ENCODE measurements at places on chromosomes 7 and 10.

DNA sequence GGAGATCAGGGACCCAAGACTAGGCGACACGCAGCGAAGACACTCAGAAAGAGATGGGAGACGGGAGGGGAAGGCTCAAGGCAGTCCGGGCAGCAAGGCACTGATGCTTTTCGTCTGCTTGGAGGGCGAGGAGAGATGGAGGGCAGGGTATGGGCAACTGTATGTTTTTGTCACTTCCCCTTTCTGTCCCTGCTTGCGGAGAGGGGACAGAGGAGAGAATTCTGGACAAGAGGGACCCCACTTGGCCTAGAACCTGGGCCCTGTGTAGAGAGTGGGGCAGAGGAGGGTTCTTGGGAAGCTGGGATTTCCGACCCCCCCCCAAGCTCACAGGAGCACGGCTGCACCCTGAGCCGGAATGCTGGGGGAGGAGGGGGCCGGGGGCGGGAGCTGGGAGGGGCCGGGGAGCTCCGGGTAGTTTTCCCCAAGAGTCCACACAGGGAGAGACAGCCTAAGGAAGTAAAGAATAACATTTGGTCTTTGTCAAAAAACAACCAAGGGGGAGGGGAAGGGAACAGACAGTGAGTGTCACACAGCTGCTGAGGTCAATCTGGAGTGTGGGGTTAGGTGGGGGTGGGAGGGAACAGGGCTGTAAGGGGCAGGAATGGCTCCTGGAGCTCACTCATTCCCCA lies 1.8 kb downstream of the LRCH4 start:
- DNase-seq: no peak

DNA sequence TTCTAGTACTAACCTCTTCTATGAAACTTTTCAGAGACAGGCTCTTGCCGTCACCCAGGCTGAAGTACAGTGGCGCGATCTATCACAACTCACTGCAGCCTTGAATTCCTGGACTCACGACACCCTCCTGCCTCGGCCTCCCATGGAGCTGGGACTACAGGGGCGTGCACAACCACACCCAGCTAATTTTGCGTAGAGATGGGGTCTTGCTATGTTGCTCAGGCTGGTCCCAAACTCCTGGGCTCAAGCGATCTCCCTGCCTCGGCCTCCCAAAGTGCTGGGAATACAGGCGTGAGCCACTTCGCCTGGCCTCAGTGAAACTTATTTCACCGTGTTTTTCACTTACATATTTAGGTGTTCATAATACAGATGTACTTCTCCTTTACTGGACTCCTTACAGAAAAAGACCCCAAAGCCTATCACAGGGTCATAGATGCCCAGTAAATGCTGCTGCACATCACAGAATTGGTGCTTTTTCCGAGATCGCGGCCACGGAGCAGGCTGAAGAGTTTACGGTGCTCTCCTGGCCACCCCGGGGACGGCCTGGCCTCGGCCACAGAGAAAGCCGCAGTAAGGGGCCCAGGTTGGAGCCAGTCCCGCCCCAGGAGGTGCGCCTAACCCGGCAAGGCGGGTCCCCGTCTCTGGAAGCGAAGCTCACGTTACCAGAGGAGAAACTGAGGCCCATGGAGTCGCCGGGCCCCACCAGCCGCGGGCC lies 595 bp downstream of the TBL2 start:
- no peak for DNase-seq

- no peak for DNase-seq
These were observed 13.4 kb downstream of the NHLRC2 start for GRCh38 chr10:113867904-113868303.

DNA sequence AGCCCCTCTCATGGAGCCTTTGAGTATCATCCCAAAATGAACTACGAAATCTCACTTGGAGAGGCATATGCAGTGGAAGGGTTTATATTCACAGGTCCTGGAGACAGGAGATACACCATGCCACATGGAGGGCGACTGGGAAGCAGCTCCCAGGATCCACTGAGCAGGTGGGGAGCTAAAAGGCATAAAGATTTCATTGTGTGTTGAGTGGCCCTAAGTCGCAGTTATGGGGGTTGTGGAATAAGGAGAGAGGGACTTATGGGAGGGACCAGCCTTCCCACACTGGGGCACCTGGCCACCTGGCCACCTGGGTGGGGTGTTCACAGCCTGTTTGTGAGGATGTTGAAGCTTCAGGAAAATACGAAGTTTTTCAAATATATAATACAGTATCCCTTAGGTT lies 37.0 kb upstream of the CHST3 start:
- DNase-seq: no peak

GRCh38 chr10:97781618-97782331 lies 10.0 kb upstream of the SFRP5 start:
- no peak for DNase-seq

DNA sequence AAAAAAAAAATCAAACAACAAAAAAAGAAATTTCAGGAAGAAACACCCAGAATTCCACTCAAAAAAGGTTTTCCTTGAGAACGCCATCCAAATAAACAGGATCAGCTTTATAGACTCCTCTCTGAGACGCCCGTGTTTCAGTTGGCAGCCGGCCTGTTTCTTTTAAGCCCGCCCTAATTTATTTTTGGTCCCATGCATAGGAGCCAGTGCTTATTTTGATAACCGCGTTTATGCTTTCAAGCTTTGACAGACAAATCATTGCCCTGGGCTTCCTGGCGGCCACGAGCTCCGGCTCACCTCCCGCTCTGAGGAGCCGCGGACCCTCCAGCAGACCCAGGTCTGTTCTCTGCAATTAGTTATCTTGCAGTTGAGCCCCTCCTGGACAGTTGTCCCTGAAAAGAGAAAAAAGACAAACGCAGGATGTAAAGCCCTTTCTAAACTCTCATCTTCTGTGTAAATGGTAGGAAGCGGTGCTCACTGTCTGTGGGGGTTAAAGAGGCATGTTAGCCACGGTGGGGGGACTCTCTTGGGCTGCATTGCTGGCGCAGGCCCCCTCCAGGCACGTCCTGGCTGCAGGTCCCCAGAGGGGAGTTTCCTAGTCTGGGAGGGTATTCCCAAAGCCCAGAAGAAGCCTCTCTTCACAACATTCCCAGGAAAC lies 22.2 kb upstream of the UNCX start:
- DNase-seq: no peak

- no peak for DNase-seq
These were observed 145.3 kb upstream of the SVIL start for GRCh38 chr10:29780096-29780495.

DNA sequence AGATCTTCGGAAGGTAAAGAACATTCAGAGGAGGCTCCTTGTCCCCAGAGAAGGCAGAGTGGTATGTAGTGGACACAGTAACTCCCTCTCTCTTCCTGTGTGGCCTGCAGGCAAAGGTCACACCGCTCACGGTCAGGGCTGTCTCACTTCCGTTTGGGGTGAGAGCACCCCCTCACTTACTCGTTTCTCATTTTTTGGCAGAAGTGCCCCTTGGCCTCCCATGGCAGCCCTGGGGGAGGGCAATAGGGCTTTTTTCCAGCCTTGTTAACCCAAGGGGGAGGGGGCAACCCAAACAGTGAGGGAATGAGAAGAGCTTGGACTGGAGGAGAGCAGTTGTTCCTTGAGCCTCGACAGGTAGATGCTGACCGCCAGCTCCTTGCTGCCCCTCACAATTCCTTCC lies 31.8 kb upstream of the SRGN start:
- no peak for DNase-seq

DNA sequence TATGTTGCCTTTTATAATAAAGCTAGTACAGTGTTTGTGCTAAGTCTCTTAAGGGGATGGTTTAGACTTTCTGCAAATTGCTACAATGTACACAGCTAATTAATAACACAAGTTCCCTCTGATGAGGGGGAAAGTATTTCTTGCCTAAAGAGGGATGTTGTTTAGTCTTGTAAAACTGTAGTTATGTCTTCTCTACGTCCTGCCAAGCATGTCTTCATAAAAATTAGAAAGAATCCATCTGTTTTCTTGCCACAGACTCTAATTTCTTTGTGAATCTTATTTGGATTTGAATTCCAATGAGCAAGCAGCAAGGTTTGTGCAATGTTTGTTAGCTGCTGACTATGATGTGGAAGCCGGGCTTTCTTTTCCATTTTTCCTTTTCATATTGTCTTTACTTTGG lies 28.2 kb downstream of the ADARB2 start:
- DNase-seq: no peak

DNA sequence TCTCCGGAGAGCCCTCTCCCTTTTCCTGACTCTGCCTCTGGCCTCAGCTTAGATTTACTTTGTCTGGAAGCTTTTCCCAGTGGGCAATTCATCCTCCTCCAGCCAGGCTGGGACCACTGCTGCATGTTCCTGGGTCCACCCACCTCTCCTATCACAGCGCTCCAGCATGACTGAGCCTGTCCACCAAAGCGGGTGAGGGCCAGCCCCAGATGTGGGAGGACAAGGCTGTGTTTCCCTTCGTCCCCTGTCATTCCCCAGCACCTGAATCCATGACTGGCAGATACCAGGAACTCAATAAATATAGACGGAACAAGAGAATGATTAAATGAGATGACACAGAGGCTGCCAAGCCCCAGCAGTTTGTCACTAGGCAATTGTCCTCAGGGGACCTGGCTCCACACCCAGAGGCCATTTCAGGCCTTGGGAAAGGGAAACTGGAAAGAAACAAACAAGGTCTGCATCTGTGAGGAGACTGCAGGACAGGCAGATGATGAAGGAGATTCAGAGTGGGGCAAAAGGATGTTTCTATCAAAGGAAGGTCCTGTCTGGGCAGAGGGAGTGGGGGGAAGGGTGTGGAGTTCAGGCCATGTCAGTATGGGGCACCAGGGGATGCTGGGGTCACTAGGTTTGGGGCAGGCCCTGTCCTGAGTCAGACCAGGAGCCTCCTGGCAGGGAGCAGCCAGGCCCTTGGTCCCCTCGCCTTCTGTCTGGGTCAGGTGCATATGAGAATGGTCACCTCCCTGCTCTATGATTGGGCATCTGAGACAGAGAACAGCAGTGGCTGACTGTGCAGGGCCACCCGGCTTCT lies 576.4 kb downstream of the GRID1 start:
- no peak for DNase-seq

- DNase-seq: no peak
These were observed 15.9 kb downstream of the CAMK2B start for GRCh38 chr7:44309271-44310091.

GRCh38 chr7:84939888-84940287 lies 247.0 kb downstream of the SEMA3D start:
- DNase-seq: no peak

DNA sequence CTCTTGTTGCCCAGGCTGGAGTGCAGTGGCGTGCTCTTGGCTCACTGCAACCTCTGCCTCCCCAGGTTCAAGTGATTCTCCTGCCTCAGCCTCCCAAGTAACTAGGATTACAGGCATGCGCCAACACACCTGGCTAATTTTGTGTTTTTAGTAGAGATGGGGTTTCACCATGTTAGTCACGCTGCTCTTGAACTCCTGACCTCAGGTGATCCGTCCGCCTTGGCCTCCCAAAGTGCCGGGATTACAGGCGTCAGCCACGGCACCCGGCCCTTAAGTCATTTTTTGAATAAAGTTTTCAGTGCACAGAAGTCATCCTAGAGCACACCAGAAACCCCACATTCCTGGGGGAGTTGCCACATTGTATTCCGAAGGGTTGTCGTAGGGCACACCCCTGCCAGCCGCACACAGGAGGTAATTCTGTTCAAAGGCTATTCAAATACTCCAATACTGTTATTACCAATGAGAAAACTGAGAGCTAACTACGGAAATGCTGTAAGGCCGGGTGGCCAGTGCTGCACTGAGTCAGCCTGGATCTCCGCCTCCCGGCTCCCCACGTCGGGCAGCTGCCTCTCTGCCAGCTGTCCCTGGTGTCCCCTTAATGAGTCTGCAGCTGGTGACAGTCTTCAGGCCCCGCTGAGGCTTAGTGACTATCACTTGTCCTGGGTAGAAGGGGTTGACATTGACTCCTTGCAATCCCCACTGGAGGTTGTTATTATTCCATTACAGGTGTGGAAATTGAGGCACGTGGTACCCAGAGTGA lies 8.6 kb upstream of the RFC2 start:
- no peak for DNase-seq

- no peak for DNase-seq
These were observed 116.3 kb upstream of the RET start for GRCh38 chr10:42960491-42960990.

DNA sequence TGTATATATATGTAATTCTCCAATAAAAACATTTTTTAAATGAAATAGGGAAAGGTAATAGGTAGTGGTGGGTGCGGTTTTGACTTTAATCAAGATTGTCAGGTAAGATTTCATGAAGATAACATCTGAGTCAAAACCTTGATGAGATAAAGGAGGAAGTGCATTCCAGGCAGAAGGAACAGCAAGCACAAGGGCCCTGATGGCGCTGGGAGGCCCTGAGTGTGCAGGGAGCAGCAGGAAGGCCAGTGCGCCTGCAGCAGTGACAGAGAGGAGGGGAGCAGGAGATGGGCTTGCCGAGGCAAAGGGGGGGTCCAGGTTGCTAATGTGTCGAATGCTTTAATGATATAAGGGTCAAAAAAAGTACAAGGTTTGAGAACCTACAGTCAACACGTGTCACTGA lies 69.8 kb downstream of the GNA12 start:
- DNase-seq: no peak

- DNase-seq: peak; percentile 31
These were observed 18.4 kb upstream of the FLNC start for GRCh38 chr7:128811631-128812430.

DNA sequence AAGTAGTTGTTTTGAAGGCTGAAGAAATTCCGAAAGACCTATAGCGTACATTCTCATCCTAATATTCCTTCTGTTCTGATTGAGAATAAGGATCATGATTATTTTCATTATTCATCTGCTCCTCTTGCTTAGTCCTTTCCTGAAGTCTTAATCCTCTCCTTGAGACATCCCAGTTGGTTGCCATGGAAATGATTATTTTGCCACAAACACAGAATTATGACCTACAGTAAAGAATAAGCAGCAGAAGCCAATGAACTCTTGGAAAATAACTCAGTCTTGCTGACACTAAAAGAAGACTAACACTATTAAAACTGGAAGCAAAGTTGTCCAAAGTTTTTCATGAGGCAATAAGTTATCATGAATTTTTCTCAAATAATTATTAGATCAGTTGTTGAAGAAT lies 47.8 kb upstream of the JAZF1 start:
- DNase-seq: no peak

DNA sequence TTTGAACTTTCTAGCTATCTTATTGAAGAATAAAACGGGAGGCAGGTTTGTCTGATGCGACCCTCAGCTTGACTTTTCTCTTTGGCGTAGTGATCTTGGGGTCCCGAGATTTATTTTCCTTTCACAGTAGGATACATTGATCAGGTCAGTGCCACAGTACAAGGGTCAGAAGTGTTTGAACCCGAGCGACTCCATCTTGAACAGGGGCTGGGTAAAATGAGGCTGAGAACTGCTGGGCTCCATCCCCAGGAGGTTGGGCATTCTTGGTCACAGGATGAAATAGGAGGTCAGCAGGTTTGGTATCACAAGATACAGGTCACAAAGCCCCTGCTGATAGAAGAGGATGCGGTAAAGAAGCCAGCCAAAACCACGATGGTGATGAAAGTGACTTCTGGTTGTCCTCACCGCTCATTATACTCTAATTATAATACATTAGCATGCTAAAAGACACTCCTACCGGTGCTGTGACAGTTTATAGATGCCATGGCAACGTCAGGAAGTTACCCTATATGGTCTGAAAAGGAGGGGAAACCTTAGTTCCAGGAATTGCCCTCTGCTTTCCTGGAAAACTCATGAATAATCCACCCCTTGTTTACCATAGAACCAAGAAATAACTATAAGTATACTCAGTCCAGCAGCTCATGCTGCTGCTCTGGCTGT lies 3.0 kb upstream of the TECPR1 start:
- DNase-seq: no peak
